Naive thymus-derived CD4-positive, alpha-beta T cell (primary cell): ENCODE measurements at places on chromosomes 3 and 15. TPM values are rescaled to one million over a fixed set of nuclear protein-coding genes. Genes with fewer than 3 reads are reported as not detected.

DNA sequence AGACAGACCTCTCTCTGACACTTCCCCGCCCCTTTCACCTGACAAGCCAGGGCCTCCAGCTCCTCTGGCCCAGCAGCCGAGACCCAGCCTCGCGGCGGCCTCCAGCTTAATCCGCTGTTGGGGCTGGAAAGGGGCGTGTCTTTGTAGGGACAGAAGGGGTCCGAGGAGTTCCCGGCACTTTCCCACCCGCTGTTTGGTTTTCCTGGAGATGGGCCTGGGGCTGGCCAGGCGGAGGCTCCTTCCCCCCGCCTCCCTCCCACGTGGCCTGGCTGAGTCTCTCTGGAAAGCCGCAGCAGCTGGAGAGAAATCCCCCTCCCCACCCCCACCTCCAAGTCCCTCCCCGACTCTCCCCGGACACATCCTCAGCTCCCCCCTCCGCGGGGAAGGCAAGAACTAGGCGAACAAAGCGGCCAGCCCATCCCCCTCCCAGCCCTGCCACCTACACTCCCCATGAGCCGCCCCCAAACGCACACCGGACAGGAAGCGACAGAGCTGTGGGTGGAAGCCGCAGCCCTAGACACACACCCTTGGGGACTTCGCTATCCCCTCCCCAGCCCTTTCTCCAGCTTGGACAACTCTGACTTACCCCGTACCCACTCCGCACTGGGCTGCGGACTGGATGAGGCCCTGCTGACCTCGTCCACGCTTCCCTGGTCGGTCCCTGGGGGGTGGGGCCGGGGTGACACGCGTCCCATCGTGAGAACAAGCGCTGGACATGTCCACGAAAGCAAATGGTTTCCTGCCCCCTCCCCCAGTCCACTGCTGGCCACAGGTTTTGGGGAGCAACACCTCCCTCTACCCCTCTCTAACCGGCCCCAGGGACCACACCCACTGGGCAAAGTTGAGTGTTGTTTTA, 1.2 kb downstream of the IGDCC4 start:
- DNase-seq, result no peak
- no peak overlapping the region for H3K4me3 ChIP-seq
- H3K27ac ChIP-seq, result no peak overlapping the region
- no peaks in the 10 kb centered on the region for H3K36me3 ChIP-seq

DNA sequence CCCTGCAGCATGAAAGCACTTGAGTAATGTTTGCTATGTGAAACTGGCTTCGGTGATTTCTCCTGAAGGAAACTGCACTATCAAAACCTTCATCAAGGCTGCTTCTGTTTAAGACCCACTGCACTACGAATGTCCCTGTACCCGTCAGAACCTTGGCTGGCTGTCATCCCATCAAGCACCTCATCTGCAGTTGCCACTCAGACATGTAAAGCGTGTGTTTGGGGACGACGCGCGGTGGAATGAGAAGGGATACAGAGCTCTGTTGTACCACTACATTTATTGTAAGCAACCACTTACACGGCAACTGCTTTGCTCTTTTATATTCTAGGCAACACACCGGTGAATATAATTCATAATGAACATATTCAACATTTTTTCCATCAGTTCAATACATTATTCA, 147.6 kb downstream of the TIGIT start:
- no peak overlapping the region for H3K4me3 ChIP-seq
- no peak for DNase-seq
- no peak overlapping the region for H3K27ac ChIP-seq
- no peaks in the 10 kb centered on the region for H3K27me3 ChIP-seq

DNA sequence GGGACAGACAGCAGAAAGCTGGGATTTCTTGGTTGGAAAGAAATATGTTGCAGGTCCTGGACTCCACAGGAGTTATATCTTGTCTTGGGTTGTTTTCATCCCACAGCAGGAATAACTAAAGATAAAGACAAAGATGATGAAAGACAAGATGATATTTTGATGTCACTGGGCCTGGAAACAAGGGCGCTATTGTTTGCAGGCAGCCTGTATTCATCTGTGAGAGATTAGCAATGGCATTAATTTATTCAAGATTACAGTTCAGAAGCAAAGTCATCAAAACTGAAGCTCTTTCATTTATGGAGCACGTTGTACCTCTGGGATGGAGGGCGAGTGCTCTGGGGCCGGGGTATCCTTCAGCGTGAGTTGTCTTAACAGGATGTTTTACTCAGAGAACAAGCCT, 213.8 kb downstream of the LRTM1 start:
- H3K27ac ChIP-seq, result no peak overlapping the region
- no peaks in the 10 kb centered on the region for H3K36me3 ChIP-seq
- H3K4me1 ChIP-seq, result no peaks in the 10 kb centered on the region
- H3K4me3 ChIP-seq, result no peak overlapping the region

DNA sequence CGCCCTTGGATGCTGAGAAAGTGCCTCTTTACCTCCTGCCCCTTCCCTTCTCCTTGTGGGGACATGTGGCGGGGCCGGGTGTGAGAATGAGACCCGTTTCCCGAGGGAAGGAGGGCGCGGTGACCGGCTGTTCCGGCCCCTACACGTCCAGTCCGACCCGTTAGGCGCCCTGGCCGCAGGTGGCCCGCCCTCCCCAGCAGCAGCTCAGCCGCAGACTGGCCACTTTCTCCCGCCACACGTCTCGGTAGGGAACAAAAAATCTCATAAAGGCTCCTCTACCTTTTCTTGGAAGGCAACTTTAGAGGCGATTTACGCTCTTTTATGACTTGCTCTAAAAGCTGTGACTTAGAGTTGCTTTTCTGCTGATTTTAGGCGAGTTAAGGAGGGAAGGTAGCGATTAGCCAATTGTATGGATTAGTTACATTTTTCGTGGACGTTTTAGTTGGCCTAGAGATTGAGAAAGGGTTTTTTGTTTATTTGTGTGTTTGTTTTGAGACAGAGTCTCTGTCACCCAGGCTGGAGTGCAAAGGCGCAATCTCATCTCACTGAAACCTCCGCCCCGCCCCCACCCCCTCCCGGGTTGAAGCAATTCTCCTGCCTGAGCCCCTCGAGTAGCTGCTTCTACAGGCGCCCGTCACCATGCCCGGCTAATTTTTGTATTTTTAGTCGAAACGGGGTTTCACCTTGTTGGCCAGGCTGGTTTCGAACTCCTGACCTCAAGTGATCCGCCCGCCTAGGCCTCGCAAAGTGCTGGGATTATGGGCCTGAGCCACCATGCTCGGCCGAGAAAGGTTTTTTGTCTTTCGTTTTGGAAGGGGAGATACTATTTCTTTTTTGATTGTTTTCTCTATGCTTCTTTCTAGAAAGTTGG, 8.3 kb upstream of the PGPEP1L start:
- H3K36me3 ChIP-seq, result no peaks in the 10 kb centered on the region
- no peaks in the 10 kb centered on the region for H3K27me3 ChIP-seq
- no peaks in the 10 kb centered on the region for H3K4me1 ChIP-seq
- no peak overlapping the region for H3K4me3 ChIP-seq
- H3K27ac ChIP-seq, result no peak overlapping the region

The CCR5 gene
- 0.66 TPM for total RNA-seq

The TMEM158 gene
- total RNA-seq, result not detected

DNA sequence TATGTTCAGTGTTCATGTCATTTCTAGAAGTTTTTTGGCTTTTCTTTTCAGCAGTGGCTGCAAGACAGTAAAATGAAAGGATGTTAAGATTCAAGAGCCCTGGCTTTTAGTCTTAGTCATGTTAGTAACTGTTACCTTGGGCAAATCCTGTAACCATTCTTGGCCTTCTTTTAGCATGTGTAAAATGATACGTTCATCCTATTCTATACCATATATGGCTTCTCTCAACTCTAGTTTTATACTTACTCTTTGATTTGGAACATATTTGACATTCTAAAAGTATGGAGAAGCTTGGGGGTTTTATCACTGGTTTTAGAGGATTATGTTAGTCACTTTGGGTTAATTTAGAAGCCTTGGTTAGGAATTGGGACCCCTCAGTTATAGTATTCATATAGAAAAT, 20.1 kb downstream of the GTF2E1 start:
- H3K27ac ChIP-seq, result no peak overlapping the region
- H3K36me3 ChIP-seq, result no peaks in the 10 kb centered on the region
- H3K4me1 ChIP-seq, result peaks cover 4% of the 10 kb centered on the region
- H3K4me3 ChIP-seq, result no peak overlapping the region
- DNase-seq, result no peak

The PTPRG gene
- total RNA-seq, result 0.17 TPM
